CD14-positive monocyte (primary cell): ENCODE measurements at places on chromosomes 12 and 14.

DNA sequence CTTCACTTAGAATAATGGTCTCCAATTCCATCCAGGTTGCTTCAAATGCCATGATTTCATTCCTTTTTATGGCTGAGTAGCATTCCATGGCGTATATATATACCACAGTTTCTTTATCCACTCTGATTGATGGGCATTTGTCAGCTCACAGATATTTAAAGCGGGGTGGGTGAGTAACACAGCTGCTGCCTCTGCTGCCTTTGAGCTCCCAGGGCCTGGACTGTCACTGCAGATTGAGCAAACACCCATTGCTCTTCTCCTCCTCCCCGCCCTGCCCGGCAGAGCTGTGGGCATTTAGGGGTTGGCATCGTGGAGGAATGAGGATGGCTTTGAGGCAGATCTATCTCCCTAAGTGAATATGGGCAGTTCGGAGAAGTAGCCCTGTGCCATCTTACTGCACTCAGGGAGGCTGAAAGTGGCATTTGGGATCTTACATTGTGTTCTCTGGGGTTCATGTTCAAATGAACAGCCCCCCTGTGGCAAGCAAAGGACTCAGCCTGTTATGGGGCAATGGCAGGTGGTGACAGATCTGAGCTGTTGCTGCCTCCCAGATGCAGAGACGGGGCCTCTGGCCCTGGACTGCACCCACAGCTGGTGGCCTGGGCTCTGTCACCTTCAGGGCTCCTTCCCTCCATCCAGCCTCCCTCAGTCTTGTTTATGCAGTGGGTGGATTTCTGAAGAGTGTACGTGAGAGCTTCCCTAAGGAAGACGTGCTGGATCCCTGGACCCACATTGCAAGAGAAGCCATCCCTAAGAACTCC, 4.9 kb downstream of the RFLNA start:
- no peak for DNase-seq

DNA sequence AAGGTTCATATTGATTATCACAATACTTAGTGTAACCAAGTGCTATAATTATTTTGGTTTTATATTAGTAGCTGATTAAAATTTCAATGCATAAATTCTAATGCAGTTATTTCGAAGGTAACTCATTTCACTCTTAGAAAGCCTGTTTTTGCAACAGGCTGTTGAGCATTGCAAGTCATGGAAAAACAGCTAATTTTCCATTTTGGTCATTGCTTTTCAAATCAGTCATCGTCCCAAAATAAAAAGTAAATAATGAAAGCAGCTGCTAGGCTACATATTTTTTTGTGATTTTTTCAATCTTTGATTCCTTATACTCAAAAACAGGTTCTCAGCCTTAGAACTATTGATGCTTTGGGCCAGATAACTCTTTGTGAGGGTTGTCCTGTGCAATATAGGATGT, 22.9 kb downstream of the VEZT start:
- no peak for DNase-seq

GRCh38 chr12:111443586-111443985, 37.9 kb downstream of the SH2B3 start:
- DNase-seq: peak; percentile 84

DNA sequence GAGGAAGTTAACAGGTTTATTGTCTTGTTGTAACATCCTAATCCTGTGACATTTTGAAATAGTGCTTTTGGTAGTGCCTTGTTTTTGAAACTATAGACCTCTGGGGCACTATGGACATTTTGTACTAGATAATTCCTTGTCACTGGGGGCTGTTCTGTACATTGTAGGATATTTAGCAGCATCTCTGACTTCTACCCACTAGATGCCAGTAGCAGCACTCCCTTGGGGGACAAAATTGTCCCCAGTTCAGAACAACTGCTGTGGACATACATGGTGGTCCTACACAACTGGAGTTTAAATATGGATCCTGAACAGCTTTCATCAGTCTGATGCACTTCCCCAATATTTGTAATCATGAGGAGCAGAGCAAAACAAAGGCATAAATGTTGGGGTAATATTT, 264.7 kb downstream of the RAD51B start:
- DNase-seq: no peak

GRCh38 chr12:130127532-130127911, 34.7 kb upstream of the FZD10 start:
- no peak for DNase-seq

DNA sequence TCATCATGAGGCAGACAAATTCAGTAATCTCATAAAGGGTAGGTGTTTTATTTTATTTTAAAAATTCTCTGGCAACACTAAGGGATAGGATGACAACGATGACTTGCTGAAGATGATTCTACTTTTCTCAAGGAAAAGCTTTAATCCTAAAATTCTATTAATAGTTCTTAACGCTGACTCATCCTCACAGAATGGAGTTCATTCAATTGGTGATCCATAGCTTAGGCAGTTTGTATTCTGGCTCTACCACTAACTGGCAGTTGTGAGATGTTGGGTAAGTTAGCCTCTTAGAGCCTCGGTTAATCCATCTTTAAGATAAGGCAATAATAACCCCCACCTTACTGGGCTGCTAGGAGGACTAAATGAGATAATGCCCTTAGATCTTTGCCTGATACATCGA, 116.3 kb downstream of the RTN1 start:
- DNase-seq: no peak
